ENCODE measurements at places on chromosomes 6 and 20.

DNA sequence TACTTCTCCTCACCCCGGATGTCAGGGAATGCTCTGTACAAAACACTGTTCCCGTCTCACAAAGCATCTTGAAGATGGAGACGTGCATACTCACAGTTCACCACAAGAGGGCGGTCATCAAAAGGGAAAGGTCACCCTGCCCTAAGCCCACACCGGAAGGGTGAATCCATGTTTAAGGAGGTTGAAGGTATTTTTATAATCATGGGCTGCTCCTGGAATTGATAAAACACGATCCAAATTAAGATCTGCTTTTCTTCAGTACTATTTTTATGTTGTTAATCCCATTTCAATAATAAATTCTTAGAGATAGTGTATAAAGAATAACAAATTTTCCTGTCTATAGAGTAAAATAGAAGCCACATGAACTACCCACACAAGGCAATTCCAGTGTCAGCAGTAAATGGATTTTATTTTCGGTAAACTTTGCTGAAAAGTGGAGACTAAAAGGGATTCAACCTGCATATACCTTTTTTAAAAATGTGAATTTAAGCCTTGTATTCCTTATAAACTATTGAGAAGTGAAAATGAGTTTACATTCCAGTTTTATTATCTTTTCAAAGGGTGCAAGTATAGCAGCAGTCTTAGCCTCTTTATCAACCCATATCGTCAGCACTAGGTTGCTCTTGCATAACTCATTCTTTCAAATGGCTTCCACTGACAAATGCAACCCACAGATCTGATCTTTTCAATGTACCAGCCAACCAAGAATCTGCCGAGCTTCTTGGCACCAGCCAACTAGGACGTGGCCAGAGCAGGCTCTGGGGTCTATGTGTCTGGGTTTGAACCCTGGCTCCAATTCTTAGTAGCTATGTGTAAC is 79.7 kb upstream of the MBOAT1 start:
- peak; percentile 85 for DNase-seq

DNA sequence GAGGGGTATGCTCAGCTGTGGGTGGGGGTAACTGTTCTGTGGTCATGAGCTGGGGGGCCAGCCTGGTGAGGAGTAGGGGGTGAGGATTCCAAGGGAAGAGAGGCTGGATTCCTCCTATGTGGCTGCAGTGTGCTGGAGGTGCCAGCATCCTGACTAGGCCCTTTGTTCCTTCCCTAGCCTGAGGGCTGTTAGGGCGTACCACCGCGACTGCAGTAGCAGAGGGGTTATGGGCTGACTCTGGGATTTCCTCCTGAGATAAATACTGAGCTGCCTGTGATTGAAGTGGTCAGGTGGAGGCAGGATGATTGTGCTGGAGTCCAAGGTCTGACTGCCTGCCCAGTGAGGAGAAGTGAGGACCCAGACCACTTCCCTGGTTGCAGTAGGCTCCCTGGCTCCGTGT is 205.3 kb downstream of the ADGRG6 start:
- no peak for DNase-seq

GRCh38 chr6:48567016-48567415 is 456.0 kb upstream of the PTCHD4 start:
- no peak for DNase-seq

GRCh38 chr6:27439371-27439770 is 33.5 kb downstream of the ZNF184 start:
- no peak for DNase-seq
